ENCODE measurements at places on chromosomes 6 and 20.

DNA sequence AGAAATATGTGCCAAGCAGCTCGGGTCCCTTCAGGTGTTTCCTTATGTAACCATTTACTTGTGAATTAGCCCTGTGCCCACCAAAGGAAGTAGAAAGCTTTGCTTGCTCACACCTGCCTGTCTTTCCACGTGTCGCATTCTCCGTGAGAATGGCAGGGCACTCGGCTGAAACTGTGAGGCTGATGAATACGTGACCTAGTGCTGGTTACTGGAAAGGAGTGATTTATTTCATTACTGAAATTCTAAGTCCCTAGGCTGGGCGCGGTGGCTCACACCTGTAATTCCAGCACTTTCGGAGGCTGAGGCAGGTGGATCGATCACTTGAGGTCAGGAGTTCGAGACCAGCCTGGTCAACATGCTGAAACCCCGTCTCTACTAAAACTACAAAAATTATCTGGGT lies 45.9 kb upstream of the TULP1 start:
- no peak for DNase-seq

- DNase-seq: no peak
These were observed 31.6 kb downstream of the CD83 start for GRCh38 chr6:14149053-14149738.

DNA sequence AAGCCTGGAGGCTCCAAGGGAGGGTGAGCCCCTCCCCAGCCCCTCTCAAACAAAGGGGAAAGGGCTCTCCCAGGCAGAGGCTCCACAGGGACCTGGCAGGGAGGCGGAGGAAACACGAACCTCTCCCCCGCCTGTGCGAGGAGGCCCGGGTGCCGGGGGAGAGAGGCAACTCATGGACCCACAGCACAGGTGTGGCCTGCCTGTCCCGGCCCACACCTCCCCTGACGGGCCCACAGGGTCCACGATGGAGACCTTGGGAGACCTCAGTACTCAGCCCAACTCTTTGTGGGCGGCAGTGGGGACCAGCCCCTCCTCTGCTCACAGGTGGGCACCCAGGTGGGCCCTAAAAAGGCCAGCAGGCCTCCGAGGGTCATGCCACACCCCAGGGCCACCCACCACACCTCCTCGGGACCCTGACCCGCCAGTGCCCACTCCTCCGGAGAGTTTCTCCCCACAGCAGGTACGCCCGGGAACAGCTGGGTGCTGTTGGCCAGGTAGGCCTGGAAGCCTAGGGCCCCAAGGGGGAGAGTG lies 12.2 kb downstream of the LAMA5 start:
- no peak for DNase-seq

- no peak for DNase-seq
These were observed 90.0 kb downstream of the ATP9A start for GRCh38 chr20:51678026-51678697.

DNA sequence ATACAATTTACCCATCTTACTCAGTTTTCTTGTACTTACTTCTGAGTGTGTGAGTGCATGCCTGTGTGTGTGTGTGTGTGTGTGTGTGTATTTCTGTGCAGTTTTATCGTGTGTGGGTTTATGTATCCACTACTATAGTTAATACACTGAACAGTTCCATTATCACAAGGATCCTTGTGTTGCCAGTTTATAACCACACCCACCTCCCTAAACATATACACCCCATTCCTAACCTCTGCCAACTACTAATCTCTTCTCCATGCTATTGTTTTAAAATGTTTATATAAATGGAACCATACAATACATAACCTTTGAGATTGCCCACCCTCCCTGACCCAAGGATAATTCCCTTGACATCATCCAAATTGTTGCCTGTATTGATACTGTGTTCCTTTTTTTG lies 18.7 kb downstream of the POFUT1 start:
- DNase-seq: no peak
